ENCODE measurements at places on chromosomes 7 and 10. TPM values are rescaled to one million over a fixed set of nuclear protein-coding genes. Genes with fewer than 3 reads are reported as not detected.

DNA sequence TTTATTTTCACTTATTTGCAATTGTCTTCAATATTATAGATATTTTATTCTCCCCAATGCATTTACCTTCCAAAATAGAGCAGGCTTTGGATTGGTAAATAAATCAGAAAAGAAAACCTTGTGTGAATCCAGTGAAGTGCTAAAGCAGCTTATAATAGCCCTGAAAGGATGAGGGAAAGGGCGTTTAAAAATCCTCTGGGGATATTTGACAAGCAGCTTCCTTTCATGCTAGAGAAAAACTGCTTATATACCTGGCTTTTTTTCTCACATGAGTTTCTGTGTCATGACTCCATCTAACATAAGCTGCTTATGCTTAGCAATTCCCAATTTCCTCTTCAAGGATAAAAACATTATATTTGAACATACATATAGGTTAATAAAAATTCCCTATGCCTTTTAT lies 221.6 kb upstream of the SEMA3E start:
- DNase-seq = no peak

DNA sequence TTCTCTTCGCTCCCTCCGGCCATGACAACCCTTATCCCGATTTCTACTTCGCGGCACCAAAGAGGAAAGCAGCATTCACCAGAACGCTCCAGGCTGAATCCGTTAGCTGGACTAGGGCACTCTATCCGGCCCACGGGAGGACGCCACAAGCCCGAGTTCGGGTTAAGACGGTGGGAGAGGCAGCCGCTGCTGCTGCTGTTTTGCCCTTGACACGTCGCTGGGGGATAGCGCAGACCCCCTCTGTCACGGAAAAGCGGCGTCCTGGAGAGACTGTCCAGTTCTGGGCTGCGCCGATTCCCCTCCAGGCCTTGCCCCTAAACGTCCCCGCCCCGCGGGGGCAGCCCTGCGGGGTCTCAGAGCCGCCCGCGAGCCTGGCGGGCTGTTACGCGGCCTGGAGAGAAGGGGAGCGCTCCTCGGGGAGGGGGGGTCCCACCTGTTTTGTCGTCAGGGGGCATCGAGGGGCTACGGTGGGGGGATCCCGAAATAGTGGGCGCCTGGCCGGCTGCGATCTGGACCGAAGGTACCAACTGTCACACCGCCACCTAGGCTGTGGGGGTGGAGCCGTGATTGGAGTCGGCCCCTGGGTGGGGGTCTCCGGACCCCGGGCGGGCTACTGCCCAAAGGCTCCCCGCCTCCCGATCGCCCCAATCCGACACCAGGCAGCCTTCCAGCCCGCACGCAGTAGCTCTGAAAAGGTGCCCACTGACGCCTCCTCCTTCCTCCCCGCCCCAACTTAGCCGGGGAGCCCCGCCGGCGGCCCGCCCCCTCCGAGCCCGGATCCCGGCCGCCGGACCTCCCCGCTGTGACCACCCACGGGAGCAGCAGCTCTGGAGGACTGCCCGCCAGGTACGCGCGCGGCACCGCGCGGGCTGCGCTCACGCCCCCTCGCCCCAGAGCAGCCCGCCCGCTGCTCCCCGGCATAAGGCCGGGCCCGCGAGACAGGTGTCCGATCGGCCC lies 772 bp downstream of the SGMS1 start:
- DNase-seq = peak; percentile 28

Gene TRIM74
- total RNA-seq = not detected

GRCh38 chr7:8831376-8831775 lies 398.0 kb downstream of the NXPH1 start:
- DNase-seq = no peak

- DNase-seq = no peak
These were observed 13.7 kb upstream of the HERC4 start for GRCh38 chr10:68088740-68089139.

DNA sequence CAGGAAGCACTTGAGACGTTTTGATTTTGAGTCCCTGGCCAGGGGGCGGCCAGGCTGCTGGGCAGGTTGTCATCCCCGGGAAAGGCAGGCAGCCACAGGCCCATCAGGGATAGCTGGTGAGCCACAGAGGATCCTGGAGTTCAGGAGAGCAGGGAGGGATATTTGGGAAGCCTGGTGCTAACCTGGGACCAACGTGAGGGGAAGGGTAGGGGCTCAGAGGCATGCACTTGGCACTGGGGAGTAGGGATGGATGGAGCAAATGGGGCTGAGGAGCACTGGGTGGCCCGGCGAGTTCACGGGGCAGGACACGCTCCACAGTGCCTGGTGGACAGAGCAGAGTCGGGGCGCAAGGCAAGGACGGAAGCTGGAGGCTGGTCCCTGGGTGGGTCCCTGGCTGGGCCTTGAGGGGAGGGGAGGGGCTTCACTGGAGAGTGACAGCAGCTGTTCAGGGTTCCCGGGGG lies 30.2 kb downstream of the LRRC27 start:
- DNase-seq = no peak

Gene TUBAL3
- total RNA-seq = 0.21 TPM

DNA sequence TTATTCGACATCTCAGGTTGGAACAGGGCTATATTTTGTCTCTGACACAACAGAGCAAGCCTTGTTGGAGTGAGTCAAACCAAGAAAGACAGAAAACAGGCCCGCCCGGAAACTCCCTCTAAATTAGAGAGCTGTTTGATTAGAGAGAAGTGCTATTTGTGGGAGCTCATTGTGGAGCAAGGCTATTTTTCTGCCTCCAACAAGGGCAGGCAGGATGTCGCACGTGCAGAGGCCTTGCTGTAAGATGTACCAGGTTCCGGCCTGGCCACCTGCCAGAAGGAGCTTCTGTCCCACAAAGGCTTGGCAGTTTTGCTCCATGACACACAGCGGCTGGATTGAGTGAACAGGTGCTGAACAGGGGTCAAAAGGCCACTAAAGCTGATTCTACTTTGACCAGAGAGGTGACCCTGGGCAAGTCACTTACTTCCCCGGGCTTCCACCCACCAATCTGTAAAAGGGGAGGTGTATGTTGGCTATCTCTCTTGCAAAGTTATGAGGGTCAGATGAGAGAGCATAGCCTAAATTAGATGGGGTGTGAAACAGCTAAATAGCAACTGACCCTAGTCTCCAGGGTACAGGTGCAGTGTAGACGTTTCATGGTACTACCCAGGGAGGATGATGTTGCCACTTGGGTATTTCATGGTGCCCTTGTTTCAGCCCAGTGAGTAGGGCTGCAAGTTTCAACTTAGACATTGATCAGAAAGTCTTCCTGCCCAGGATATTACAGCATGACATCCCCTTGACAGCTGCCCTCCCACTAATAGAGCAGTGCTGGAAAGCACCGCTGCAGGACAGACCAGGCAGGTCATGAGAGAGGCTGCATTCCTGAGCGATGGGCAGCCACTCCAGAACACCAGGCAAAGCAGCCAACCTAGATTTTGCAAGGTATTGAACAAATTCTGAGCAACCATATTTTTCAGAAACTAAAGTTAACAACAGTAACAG lies 62.0 kb downstream of the VSTM4 start:
- DNase-seq = no peak

GRCh38 chr10:120511165-120511564 lies 54.1 kb downstream of the PLPP4 start:
- DNase-seq = no peak

Gene ITGB8
- 199 TPM for total RNA-seq

- no peak for DNase-seq
These were observed 40.9 kb downstream of the TCERG1L start for GRCh38 chr10:131270461-131271190.

DNA sequence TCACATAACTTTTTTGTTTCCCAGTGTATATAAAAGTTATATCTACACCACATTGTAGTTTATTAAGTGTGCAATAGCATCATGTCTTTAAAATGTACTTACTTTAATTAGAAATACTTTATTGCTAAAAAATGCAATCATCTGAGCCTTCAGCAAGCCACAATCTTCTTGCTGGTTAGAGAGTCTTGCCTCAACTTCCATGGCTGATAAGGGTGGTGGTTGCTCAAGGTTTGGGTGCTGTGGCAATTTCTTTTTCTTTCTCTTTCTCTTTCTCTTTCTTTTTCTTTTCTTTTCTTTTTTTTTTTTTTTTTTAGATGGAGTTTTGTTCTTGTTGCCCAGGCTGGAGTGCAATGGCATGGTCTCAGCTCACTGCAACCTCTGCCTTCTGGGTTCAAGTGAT lies 360.0 kb downstream of the MAGI2 start:
- DNase-seq = no peak

Gene AMPH
- 5.2 TPM for total RNA-seq

DNA sequence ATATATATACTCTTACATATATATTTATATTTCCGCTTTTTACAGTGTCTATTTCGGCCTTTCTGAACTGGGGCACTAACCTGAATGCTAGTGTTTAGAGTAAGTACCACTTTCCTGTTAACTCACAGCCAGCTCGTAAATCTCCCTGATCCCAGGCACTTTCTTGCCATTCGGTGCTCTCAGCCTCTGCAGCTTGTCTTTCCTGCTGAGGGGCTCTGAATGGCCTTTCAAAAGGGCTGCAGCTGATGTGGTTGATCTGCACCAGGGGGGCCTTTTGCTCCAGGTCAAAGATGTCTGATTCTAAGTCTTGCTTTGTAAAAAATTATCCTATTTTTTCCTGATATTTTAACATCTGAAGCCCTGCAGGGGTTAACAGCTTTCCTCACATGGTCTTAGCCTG lies 25.5 kb upstream of the HPS1 start:
- DNase-seq = no peak

- DNase-seq = no peak
These were observed 15.3 kb downstream of the CALML3 start for GRCh38 chr10:5540080-5540479.

Gene GPR26
- total RNA-seq = not detected

GRCh38 chr7:38187794-38188440 lies 9.9 kb downstream of the STARD3NL start:
- no peak for DNase-seq

- no peak for DNase-seq
These were observed 39.9 kb downstream of the APBB1IP start for GRCh38 chr10:26478061-26478460.

Data from tibial nerve (tissue), 4 donors.